ENCODE measurements at places on chromosomes 7 and 10.

DNA sequence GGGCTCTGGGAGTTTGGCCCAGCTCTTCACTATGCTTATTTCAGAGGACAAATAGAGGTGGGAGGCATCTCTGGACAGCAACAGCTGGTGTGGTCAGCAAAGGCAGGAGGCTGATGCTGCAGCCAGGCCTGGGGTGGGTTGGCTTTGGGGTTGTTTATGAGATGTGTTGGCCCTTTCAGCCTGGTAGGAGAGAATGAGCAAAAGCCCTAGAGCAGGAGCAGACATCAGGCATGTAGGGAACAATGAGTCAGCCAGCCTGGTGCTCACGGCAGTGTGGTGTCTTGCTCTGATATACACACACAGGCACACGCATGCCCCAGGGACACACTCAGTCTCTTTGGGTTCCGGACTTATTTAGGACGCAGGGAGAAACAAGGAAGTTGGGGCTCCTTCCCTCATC lies 157.1 kb downstream of the PRKCQ start:
- H3K27me3 ChIP-seq, result peaks cover 20% of the 10 kb centered on the region
- no peak overlapping the region for H3K4me3 ChIP-seq
- no peaks in the 10 kb centered on the region for H3K36me3 ChIP-seq
- no peaks in the 10 kb centered on the region for H3K4me1 ChIP-seq
- peak; percentile 41 for DNase-seq
- H3K27ac ChIP-seq, result no peak overlapping the region

- H3K36me3 ChIP-seq, result no peaks in the 10 kb centered on the region
- H3K27ac ChIP-seq, result peak overlapping the region; percentile 75
- H3K4me3 ChIP-seq, result 0 out of 2 replicates have a peak overlapping the region, but pooled peaks have one; percentile 23
- DNase-seq, result no peak
- no peaks in the 10 kb centered on the region for H3K27me3 ChIP-seq
These were observed 5.9 kb downstream of the TTYH3 start for GRCh38 chr7:2637505-2638223.

DNA sequence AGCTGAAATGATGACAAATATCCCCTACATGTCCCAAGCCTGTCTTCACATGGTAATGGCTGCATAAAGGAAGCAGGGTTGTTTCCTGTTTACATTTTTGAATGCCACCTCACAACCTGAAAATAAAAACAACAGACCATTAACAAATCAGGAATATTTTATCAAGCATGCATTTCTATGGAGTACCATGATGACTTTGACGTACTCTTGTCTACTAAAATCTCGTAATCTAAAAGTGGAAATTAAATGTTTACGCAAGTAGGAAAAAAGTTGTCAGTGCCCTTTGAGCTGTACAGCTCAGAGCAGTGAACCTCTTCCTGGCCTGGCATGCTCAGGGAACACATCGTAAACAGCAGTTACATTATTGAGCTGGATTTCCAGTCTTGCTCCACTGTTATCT lies 194.1 kb downstream of the INHBA start:
- 0 out of 2 replicates have a peak, but pooled peaks cover 1% of the 10 kb centered on the region for H3K4me1 ChIP-seq
- H3K27ac ChIP-seq, result no peak overlapping the region
- no peaks in the 10 kb centered on the region for H3K36me3 ChIP-seq
- H3K27me3 ChIP-seq, result no peaks in the 10 kb centered on the region
- H3K4me3 ChIP-seq, result no peak overlapping the region

- no peak overlapping the region for H3K4me3 ChIP-seq
- H3K36me3 ChIP-seq, result no peaks in the 10 kb centered on the region
- H3K27ac ChIP-seq, result 0 out of 2 replicates have a peak overlapping the region, but pooled peaks have one; percentile 19
- peaks cover 28% of the 10 kb centered on the region for H3K4me1 ChIP-seq
- DNase-seq, result peak; percentile 87
These were observed 195.0 kb downstream of the MTERF1 start for GRCh38 chr7:91685544-91685943.

DNA sequence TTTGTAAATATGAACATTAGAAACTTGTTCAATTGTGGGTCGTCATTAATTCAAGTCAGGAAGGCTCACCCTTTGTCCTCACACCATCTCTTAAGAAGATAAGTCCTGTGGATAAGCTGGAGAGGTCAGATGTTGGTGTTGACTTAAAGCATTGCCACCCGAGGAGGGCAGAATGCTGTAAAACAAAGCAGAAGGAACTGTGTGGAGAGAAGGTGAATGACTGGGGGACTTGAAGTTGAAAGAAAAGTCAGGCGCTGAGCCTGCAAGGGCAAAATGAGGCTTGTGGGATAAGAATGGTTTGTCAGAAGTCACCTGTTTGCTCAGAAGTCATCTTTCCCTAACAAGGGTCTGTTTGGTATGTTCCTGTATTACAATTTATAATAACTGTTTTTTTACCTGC lies 9.1 kb downstream of the RPA3 start:
- no peak for DNase-seq
- no peak overlapping the region for H3K27ac ChIP-seq
- H3K4me1 ChIP-seq, result peaks cover 9% of the 10 kb centered on the region
- H3K36me3 ChIP-seq, result no peaks in the 10 kb centered on the region

- H3K36me3 ChIP-seq, result no peaks in the 10 kb centered on the region
- H3K4me1 ChIP-seq, result peaks cover 29% of the 10 kb centered on the region
- DNase-seq, result peak; percentile 95
- H3K4me3 ChIP-seq, result peak overlapping the region; percentile 42
These were observed 1.6 kb upstream of the PPA1 start for GRCh38 chr10:70234668-70235447.

DNA sequence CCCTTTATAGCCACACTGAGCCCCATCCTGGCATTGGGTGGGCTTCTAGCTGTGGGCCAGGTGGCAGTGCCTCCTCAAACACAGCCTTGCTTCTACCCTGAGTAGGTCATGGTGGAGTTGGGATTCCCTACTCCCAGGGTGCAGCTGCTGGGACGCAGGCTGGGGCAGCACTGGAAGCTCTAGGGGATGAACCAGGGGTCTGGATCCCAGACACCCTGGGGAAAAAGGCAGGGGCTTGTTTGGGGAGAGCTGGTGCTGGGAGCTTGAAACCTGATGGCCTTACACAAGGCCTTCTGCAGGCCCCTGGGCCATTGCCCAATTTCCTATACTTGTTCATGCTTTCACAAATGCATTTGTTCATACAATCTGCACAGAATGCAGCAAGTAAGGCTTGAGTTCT lies 103.7 kb upstream of the CTBP2 start:
- no peak overlapping the region for H3K27ac ChIP-seq
- peaks cover 11% of the 10 kb centered on the region for H3K4me1 ChIP-seq
- no peaks in the 10 kb centered on the region for H3K27me3 ChIP-seq
- H3K36me3 ChIP-seq, result no peaks in the 10 kb centered on the region

GRCh38 chr10:88154596-88155250 lies 291.3 kb downstream of the PTEN start:
- peaks cover 91% of the 10 kb centered on the region for H3K4me1 ChIP-seq
- no peaks in the 10 kb centered on the region for H3K36me3 ChIP-seq
- H3K27me3 ChIP-seq, result no peaks in the 10 kb centered on the region

DNA sequence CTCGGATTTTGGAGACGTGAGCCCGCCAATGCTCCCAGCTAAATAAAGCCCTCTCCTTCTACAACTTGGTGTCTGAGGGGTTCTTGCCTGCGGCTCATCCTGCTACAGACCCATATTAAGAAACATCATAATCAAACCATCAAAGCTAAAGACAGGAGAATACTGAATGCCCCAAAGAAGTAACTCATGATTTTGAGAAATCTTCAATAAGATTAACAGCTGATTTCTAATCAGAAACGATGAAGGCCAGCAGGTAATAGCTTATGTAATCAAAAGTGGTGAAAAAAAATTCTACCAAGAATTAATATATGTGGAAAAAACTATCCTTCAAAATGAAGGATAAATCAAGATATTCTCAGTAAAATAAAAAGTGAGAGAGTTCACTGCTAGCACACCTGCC lies 130.3 kb downstream of the DNAJC1 start:
- no peak for DNase-seq
- 0 out of 2 replicates have a peak, but pooled peaks cover 20% of the 10 kb centered on the region for H3K36me3 ChIP-seq
- no peaks in the 10 kb centered on the region for H3K27me3 ChIP-seq
- no peaks in the 10 kb centered on the region for H3K4me1 ChIP-seq
- H3K4me3 ChIP-seq, result no peak overlapping the region

- no peak for DNase-seq
- no peaks in the 10 kb centered on the region for H3K4me1 ChIP-seq
- no peak overlapping the region for H3K27ac ChIP-seq
These were observed 76.0 kb downstream of the AASS start for GRCh38 chr7:122068046-122068445.

- H3K4me3 ChIP-seq, result no peak overlapping the region
- no peaks in the 10 kb centered on the region for H3K4me1 ChIP-seq
- DNase-seq, result no peak
These were observed 107.5 kb downstream of the GRB10 start for GRCh38 chr7:50674896-50675835.

DNA sequence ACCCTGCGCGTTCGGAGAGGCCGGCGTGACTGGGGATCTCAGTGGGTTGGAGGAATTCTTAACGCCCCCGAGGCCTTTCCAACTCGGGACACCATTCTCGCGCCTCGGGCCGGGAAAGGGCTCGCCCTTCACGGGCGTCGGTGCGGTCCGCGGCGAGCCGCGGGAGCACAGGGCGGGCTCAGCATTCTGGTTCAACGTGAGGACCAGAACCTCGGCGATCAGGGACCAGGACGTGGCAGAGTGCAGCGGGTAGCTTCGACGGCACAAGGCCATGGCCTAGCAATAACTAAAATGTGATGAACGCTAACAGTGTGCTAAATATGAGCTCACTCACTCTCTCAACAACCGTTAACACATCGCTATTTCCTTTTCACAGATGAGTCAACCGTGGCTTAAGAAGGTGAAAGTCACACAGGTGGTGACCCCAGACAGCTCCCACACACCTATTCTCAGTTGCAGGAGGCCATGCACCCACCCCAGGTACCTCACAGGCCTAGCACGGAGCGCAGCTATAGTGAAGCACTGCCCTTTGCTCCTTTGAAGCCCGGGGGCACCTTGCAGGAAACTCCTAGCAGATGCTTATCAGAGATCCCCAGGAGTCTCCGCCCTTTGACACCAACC lies 4.5 kb upstream of the EMX2 start:
- H3K36me3 ChIP-seq, result no peaks in the 10 kb centered on the region
- H3K27ac ChIP-seq, result peak overlapping the region; percentile 83
- peaks cover 38% of the 10 kb centered on the region for H3K4me1 ChIP-seq
- peak overlapping the region; percentile 67 for H3K4me3 ChIP-seq

GRCh38 chr10:108439397-108439796 lies 1274.9 kb upstream of the SORCS1 start:
- no peaks in the 10 kb centered on the region for H3K27me3 ChIP-seq
- no peaks in the 10 kb centered on the region for H3K36me3 ChIP-seq
- H3K4me1 ChIP-seq, result peaks cover 6% of the 10 kb centered on the region
- no peak overlapping the region for H3K27ac ChIP-seq
